Renal cortex interstitium (tissue), 15 donors: ENCODE measurements at places on chromosomes 5 and 9. TPM values are rescaled to one million over a fixed set of nuclear protein-coding genes. Genes with fewer than 3 reads are reported as not detected.

DNA sequence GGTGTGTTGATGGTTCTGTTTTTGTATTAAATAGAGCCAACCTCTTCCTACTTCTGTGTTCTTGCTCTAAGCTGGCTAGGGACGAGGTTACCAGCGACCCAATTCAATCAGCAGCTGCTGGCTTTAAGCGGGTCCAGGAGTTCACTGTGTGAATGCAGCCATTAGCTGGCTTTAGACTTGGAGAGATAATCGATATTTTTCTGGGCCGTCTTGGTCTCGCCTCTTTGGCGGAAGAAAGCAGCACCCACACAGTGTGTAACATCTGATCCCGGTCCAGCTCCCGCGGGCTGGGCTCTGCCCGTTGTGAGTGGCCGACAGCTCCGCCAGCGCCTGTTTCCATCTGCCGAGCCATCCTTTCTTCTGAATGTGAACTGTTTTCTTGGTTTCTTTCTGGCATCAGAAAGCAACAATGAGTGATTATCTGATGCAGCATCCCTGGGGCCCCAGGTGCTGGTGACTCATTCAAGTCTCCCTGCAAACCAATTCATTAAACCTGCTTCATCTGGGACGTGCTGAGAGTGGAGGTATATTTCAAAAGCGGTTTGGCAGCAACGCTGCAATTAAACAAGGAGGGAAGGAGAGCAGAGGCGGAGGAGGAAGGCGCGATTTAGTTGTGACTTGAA, 90.8 kb upstream of the IRX4 start:
- no peak for DNase-seq

- no peak for DNase-seq
Measured at GRCh38 chr5:133387621-133388020, 224.7 kb downstream of the FSTL4 start.

DNA sequence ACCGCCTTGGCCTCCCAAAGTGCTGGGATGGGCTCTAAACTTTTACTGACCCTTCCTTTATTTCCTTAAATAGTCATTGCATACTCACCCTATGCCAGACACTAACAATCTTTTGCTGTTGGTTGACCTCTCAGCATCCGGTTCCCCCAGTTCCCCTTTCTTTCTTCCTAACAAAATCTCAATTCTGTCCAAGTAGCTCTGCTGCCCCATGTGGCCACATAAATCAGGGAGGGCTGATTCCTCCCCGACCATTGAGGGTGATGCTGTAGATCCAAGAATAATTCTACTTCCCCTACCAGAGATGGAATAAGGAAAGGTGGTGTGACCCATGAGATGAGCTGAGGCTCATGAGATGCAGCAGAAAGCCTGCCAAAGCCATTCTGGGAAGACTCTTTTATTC, 315.3 kb upstream of the MSX2 start:
- no peak for DNase-seq

DNA sequence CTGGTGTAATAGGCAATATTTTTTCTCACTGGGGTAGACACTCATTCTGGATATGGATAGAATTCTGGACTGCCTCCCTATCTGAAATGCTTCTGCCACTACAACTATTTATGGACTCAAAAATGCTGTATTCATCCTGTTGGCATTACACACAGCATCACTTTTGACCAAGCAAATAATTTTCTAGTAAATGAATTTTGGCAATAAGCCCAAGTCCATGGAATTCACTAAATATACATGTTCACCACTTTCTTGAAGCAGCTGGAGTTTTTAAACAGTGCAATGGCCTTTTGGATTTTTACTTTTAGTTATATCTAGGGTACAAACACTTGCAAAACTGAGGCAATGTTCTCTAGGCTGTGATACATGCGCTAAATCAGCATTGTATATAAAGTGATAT, 724.9 kb upstream of the EDIL3 start:
- DNase-seq = no peak

DNA sequence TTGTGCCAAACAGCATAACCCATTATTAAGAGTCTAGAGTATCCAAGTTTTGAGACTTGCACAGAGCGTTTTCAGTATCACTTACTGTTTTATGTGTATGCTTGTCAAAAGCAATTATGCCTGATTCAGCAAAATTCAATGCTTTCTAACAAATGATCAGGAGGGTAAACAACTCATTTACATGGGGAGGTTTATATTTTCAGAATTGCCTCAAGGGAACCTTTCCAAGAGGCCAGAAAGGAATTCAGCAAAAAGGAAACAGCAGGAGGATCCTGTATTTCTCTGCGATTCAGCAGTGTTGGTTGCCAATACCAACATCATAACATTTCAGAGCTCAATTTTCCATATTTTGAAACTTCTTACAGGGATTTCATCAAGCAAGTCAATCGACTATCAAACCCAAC, 69.3 kb upstream of the DAB2 start:
- no peak for DNase-seq

DNA sequence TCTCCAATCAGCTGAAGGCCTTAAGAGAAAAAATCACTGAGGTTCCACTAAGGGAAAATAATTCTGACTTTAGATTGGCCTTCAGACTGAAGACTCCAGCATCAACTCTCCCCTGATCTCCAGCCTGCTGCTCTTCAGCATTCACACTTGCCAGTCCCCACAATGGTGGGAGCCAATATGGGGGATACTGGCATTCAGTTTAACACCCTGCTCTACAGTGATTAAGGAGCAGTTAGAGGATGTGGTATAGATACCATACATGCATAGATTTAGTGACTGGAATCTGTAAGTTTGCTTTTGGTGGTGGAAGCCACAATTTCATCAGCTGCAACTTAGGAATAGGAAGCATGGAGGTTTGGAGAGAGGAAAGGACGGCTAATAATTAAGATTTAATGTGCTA, 2017.7 kb upstream of the CDH6 start:
- no peak for DNase-seq

DNA sequence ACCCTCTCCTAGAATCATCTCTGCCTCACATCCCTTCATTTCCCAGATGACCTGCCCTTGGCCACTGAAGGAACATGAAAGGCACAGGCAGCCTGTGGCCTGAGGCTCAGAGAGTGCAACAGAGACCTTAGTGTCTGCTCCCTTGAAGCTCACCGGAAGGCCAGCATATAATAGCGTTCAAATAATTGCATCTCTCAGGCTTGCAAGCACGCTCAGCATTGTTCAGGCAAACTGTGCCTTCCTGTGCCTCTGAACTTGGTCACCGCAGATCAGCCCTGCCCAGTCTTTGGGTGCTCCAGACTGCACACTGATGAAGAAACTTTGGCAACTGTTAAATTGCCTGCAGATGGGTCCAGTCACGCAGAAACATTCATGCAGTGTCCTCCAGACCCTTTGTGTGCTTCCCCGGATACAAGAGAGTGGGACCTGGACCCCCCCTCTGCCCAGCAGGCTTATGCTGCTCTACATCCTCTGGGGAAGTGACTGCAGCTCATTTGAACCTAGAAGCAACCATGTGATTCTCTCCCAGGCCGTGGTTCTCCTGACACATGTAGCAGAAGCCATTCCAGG, 216.0 kb upstream of the ANKRD55 start:
- DNase-seq = no peak

Gene FOXD4L6
- polyA plus RNA-seq = not detected

Gene C5orf46
- polyA plus RNA-seq = not detected

GRCh38 chr5:64069486-64069885, 96.2 kb upstream of the RNF180 start:
- no peak for DNase-seq

Gene ZNF366
- 3.5 TPM for polyA plus RNA-seq

Gene MSX2
- 0.98 TPM for polyA plus RNA-seq

- no peak for DNase-seq
Measured at GRCh38 chr5:71922584-71923106, 184.6 kb upstream of the MAP1B start.

DNA sequence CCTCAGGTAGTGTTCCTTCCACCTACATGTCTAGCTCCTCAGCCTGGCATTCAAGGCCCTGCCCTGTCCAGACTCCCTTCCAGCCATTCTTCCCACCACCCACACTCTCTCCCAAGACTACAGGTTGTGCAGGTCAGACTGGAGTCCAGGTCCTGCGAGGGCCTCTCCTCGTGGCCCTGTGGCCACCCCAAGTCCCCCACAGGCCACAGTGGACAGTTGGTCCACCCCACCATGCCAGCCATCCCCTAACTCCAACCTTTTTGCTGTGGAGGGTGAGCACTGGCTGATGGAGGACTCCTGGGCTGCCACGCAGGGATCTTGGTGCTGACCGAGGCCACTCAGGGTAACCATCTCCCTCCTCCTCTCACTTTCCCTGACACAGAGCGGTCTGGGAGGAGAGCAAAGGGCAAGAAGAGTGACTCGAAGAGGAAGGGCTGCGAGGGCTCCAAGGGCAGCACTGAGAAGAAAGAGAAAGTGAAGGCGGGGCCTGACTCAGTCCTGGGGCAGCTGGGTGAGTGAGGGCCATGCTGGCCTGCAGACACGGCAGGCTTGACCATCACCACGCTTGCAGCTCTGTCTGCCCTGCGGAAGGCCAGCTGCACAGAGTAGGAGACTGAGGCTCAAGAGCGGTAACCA, 51.0 kb downstream of the JADE2 start:
- DNase-seq = no peak

Gene HEMGN
- 2.8 TPM for polyA plus RNA-seq

Gene BAAT
- 0.32 TPM for polyA plus RNA-seq

DNA sequence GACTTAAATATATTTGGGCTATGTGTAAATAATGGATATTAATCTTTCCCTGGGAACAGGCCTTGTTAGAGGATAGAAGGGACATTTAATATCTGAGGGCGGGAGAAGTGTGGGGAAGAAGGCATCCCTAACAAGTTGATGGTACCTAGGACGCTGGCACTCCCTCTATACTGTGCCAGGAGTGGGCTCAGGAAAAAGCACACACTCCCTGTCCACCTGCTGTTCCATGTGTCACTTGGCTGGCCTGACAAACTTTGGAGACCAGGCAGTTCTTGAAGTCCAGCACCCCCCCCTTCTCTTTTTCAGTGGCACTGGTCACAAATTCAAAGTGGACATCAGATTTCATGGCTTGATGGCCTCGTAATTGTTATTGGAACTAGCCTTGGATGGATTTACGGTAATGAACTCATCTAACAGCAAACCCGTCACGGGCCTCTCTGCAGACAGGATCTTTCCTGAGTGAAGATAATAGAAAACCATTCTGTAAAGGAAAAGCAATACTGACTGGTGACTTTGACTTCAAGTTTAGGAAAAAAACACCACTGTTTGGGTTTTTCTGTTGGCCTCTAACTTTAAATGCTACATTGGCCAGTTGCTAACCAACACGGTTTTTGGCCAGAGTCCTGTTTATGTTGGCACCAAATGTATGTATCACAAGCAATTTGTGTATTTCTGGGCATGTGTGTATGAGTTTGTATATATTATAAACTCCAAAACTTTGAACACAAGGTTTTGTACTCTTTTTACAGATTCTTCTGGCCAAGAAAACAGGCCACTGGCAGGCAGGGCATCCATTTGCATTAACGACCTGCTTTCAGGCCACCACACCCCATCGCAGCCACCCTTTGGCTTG, 552.6 kb downstream of the CCDC171 start:
- no peak for DNase-seq
